ENCODE measurements at places on chromosomes 13 and 19.
A peak's percentile ranks its signal among the peaks of the same experiment; 100 is the strongest.

- DNase-seq = no peak
Measured at GRCh38 chr13:44810061-44810840, 179.0 kb downstream of the NUFIP1 start.

DNA sequence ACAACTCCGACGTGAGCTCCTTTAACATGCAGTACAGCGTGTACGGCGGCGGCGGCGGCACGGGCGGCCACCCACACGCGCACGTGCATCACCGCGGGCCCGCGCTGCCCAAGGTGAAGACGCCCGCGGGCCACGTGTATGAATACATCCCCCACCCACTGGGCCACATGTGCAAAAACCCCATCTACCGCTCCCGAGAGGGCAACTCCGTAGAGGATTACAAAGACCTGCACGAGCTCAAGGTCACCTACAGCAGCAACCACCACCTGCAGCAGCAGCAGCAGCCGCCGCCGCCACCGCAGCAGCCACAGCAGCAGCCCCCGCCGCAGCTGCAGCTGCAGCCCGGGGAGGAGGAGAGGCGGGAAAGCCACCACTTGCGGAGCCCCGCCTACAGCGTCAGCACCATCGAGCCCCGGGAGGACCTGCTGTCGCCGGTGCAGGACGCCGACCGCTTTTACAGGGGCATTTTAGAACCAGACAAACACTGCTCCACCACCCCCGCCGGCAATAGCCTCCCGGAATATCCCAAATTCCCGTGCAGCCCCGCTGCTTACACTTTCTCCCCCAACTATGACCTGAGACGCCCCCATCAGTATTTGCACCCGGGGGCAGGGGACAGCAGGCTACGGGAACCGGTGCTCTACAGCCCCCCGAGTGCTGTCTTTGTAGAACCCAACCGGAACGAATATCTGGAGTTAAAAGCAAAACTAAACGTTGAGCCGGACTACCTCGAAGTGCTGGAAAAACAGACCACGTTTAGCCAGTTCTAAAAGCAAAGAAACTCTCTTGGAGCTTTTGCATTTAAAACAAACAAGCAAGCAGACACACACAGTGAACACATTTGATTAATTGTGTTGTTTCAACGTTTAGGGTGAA lies 6.6 kb downstream of the SLITRK5 start:
- no peak for DNase-seq

DNA sequence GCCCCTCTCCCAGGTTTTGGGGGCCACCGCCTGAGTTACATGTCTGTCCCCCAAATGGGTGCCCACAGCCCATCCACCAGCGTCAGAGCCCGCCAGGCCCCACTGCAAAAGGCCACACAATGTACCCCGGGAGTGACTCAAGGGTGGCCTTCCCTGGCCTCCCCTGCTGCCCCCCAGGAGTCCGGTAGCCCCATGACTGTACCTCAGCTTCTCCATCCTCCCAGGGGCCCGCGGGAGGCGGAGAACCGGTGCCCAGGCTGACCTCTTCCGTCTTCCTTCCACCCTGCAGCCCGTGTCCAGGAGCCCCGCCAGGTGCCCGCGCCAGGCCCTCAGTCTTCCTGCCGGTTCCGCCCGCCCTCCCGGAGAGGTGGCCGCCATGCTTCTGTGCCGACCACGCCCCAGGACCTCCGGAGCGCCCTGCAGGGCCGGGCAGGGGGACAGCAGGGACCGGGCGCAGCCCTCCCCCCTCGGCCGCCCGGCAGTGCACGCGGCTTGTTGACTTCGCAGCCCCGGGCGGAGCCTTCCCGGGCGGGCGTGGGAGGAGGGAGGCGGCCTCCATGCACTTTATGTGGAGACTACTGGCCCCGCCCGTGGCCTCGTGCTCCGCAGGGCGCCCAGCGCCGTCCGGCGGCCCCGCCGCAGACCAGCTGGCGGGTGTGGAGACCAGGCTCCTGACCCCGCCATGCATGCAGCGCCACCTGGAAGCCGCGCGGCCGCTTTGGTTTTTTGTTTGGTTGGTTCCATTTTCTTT lies 10.3 kb downstream of the CBARP start:
- DNase-seq = no peak

DNA sequence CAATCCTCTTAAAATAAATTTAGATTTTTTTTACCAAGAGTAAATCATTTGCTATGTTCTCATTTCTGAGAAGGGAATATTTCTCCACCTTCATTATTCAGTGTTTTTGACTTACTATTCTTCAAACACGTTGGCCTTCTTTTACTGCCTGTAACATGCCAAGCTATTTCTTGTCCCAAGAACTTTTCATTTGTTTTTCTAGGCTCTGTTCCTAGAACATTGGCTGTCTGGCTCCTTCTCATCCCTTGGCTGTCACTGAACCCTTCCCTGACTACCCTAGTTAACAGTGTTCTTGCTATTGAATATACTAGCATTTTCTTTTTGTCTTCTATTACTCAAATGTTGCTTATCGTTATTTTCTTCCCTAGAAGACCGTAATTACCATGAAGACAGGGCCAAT lies 248.1 kb downstream of the ITGBL1 start:
- no peak for DNase-seq

DNA sequence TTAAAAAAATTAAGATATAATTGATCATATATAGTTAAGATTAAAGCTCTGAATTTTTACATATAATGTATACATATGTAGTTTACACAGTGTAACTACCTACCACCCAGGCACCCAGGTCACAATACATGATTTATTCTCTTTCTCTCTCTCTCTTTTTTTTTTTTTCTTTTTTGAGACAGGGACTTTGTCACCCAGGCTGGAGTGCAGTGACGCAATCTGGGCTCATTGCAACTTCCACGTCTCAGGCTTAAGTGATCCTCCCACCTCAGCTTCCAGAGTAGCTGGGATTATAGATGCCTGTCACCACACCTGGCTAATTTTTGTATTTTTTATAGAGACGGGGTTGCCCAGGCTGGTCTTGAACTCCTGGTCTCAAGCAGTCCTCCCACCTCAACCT lies 18.8 kb upstream of the CLASRP start:
- no peak for DNase-seq

- no peak for DNase-seq
Measured at GRCh38 chr13:29315847-29316246, 279.6 kb downstream of the SLC7A1 start.

DNA sequence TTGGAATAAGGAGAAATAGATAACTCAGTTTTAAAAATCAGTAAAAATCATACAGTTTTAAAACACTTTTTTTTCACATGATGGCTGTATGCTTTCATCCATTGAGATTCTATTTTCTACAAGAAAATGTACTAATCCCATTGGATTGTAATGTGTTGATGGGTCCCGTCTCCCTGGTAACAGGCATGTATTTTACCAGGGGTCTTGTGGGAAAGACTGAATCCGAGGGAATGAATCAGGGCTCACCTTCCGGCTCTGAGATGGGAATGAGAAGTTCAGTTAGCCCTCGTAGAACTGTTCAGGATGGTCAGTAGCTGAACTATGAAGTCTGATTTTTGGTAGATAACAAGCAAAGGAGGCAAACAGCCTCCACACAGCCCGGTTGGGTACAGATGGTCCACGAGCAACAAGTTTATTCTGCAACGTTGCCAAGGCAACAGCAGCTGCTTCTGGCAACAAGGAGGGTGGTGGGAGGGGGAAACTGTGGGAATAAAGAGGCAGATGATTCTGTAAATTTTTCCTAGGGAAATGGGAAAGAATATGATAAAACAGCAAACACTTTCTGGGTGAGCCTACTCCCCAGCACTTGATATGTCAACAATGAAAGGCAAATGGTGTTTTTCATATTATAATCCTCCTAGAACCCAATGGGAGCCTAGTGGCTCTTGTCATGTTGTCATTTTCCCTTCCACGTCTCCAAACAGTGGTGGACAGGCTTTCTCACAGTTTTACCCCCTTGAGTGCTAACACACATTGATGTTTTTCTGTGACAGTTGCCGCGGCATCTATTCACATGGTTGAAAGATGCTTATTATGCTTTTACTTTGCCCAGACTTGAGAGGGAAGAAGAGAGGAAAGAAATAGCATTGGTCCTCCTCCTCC lies 12.4 kb upstream of the SIAH3 start:
- no peak for DNase-seq

GRCh38 chr19:4208385-4209094 lies 20.8 kb upstream of the EBI3 start:
- no peak for DNase-seq

- no peak for DNase-seq
Measured at GRCh38 chr13:73158851-73159250, 100.0 kb downstream of the KLF5 start.

DNA sequence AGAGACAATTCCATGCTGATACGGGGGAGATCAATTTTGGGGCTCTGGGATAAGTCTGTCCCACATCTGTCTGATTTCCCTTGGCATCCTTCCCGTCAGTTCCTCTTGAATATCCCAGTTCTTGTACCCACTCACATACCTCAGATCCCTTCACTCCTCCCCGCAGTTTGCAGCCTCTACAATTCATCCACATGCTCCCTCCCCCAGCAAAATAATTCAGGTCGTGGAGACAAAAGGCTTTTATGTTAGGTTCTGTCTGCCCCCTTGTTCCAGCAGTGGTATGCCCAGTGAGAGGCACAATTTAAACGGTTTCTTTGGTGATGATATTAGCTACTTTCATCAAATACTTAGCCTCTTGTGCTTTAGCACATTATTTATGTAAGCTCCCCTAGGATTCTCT lies 9.6 kb downstream of the RPS16 start:
- DNase-seq = no peak

- peak; percentile 85 for DNase-seq
Measured at GRCh38 chr19:56671613-56671994, at the start of gene ZNF835. Gene ZNF835, minus strand, starts transcription at chr19:56671757. Its CDS starts 6,559 bp downstream, at chr19:56665198.

DNA sequence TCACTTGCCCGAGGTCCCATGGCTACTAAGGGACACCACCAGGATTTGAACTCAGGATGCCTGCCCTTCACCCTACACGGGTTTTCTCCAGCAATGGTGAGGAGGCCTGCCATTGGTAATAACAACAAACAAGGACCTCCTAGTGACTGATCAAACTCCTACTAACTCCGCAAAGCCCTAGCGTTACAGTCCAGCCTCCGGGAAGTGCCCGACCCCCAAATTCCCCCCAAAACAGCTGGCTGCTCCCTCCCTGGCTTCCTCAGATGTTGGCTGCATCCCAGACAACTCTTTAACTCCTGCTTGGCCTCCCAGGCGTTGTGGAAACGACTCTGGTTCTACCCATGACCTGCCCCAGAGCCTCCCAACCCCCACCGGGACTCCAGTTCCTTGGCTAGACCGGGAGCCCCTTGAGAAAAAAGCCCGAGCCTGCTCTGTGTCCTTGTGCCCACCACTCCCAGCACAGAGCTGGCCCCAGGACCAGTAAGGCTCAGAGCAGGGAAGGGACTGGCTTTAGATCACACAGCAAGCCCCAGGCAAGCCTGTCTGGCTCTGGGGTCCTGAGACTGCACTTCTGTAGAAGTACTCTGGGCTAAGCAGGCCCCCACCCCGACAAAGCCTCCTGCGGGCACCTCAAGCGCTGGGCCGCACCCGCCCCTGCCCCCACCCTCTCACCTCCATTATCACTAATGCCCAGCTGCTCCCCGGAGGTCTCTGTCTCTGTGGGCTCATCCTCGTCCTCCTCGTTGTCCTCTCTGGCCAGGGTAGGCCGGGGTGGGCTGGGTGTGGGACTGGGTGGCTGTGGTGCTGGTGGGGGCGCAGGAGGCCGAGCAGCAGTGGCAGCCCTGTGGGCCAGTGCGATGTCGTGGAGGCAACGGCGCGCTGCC lies 4.7 kb downstream of the AKT1S1 start:
- DNase-seq = no peak

- no peak for DNase-seq
Measured at GRCh38 chr19:19606021-19606420, 12.5 kb downstream of the PBX4 start.

DNA sequence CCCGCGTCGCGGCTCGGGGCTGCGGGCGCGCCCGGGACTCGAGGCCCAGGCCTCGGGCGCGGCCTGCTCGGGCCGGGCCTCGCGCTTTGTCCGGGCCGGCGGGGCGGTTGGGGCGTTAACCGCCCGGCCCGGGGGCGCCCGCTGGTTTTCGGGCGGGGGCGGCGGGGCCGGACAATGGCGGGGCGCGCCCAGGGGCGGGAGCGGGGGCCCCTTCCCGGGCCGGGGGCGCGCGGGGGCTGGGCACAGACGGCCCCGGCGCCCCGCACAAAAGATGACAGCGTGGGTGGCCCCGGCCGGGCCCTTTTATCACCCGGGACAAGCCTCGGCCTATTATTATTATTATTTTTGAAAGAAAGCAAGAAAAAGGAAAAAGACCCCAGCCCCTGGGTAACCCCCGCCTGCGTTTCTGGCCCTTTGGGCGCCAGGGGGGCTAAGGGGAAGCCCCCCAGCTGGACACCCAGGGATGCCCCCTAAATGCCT lies 419 bp downstream of the KDM4B start:
- no peak for DNase-seq

DNA sequence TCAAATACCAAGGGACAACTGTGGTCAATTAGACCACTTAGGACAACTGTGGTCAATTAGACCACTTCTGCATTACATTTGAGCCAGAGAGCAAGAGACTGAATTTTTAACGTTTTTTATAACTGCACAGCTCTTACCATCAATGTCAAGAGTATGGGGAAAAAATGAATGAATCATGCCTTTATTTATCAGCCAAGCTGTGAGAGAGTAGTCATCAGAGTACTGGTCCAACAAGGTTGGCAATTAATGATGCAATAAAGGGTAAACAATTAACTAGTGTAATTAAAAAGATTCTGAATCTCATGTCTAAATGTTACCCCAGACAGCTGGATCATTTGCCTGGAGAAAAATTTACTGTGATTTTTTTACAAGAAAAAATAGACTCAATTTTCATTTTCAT lies 381.1 kb downstream of the LIG4 start:
- no peak for DNase-seq

DNA sequence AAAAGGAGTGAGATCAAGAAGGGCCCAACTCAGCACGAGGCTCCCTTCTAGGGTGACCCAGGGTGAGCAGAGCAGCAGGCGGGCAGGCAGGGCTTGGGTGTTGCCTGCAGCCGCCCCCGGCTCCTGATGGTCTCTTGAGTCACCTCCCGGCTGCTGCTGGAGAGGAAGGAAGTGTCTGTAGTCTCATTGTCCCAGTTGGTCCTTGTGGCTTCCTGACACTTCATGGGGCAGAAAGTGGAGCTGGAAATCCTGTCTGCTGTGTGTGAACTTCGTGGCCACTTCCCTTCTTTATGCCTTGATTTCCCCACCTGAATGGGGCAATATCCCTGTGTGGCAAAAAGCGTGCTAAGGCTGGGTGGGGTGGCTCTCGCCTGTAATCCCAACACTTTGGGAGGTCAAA lies 2.5 kb downstream of the MAP1S start:
- no peak for DNase-seq

- no peak for DNase-seq
Measured at GRCh38 chr19:16542910-16543472, 754 bp upstream of the CHERP start.

- no peak for DNase-seq
Measured at GRCh38 chr13:39559847-39560246, 43.1 kb downstream of the LHFPL6 start.

DNA sequence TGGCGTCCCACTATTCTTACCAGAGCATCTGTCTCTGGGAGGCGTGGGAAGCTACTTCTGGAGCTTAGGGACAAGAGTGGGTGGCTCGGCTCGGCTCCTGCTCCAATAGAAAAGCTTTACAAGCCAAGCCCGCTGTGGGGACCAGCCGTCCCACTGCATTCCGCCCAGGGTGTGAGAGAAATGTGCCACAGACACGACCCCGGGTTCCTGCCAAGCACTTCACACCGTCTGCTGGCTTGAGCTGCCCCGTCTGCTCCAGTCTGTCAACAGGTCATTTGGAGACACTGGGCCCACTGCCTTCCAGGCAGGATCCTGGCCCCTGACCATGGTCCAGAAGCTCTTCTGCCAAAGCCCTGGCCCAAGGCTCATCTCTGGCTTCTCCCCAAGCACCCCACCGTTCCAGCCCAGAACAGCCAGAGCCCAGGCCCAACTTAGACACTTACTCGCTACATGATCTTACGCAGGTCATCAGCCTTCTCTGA lies 6.5 kb upstream of the FKRP start:
- DNase-seq = no peak

- peak; percentile 35 for DNase-seq
Measured at GRCh38 chr13:72864142-72865011, 82.4 kb downstream of the PIBF1 start.
